NCI-H1048 (cell line): ENCODE measurements at places on chromosomes 2 and 18.

GRCh38 chr2:224031358-224031970 lies 7.6 kb downstream of the SERPINE2 start:
- DNase-seq = no peak

DNA sequence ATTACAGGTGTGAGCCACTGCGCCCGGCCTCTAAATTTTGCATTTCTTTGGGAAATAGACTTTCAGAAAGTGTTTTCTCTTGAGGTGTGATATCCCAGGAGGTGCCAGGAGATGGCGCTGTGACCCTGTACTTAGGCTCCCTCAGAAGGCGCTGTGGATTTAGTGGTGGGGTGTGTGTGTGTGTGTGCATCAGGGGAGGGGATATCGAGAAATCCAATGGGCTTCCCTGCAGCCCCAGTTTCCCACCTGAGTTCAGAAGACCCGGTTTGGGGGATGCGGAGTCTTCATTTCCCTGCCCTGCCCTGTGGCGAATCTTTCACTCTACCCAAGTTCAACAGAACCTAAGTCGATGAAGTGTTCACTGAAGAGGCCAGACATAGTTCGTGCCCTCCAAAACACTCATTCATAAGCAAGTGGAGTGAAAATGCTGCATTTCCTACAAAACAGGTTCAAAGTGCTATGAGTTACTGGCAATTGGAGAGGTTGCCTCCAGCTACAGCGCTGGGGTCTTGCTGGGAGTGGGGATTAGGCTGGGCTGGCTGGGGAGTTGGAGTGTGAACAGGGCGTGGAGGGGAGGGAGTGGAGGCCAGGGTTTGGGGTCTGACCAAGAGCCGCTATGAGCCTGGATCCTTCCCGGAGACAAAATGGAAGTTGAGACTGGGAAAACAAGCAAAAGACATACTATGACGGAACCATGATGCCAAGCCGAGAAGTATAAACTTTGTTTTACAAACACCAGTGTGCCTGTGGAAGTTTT lies 6.5 kb upstream of the WNT6 start:
- DNase-seq = peak; percentile 18

- no peak for DNase-seq
These were observed 125.2 kb downstream of the RTN4 start for GRCh38 chr2:54925022-54925421.

DNA sequence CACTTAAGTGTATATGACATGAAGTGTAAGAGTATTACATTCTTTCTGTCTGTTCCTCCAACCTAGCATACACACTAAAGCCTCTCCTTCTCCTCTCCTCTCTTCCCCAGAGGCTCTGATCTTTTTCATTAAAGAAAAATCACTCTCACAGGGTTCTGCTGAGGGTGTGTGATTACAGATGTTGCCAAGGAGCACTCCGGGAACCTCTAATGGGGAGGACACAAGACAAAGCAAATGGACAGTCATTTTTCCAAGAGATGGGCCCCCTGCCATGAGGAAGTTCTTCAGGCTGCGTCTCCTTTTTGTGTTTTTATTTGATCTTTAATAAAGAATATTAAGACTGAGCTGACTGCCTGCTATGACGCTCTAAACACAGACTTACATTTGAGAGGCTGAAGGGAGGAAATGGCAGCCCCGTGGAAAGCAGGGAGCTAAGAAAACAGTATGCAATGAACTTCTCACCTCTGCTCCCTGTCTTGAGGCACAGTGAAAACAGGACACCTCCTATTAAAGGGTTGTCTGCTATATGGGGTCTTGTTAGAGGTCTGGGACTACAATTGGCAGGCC lies 578.1 kb downstream of the PIK3C3 start:
- DNase-seq = no peak

GRCh38 chr2:128198656-128199055 lies 107.7 kb downstream of the UGGT1 start:
- DNase-seq = no peak

GRCh38 chr18:78612318-78612717 lies 367.3 kb upstream of the SALL3 start:
- DNase-seq = no peak

DNA sequence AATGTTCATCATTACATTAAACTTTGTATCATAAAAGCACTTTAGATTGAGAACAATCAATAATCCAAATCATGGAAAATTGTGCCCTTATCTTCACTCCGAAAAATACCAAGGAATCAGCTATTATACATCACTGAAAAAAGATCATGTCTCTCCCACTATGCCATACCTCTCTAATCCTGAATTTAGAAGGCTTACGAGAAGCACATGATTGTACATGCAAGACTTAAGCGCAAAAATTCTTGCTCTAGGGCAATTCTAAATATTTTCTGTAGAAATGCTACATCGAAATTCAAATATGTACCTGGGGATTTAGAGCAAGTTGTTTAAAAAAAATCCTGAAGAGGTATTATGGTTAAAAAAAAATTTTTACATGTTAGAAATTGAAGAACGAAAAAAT lies 1.3 kb downstream of the CYTIP start:
- DNase-seq = no peak

DNA sequence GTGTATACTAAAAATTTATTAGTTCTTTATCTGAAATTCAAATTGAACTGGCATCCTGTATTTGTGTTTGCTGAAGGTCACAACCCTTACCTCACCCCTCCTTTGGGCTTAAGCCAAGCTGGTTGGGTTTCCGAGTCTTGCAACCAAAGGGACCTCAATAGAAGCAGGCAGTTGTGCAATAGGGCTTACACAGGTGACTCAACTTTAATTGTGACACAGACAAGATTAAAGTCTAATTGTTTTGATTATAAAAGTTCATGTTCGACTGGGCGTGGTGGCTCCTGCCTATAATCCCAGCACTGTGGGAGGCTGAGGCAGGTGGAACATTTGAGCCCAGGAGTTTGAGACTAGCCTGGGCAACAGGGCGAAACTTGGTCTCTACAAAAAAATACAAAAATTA lies 71.5 kb downstream of the RAB31 start:
- no peak for DNase-seq

- no peak for DNase-seq
These were observed 203.9 kb upstream of the PIK3C3 start for GRCh38 chr18:41751161-41751560.

- DNase-seq = no peak
These were observed 118.2 kb upstream of the OTOS start for GRCh38 chr2:240258685-240259084.

DNA sequence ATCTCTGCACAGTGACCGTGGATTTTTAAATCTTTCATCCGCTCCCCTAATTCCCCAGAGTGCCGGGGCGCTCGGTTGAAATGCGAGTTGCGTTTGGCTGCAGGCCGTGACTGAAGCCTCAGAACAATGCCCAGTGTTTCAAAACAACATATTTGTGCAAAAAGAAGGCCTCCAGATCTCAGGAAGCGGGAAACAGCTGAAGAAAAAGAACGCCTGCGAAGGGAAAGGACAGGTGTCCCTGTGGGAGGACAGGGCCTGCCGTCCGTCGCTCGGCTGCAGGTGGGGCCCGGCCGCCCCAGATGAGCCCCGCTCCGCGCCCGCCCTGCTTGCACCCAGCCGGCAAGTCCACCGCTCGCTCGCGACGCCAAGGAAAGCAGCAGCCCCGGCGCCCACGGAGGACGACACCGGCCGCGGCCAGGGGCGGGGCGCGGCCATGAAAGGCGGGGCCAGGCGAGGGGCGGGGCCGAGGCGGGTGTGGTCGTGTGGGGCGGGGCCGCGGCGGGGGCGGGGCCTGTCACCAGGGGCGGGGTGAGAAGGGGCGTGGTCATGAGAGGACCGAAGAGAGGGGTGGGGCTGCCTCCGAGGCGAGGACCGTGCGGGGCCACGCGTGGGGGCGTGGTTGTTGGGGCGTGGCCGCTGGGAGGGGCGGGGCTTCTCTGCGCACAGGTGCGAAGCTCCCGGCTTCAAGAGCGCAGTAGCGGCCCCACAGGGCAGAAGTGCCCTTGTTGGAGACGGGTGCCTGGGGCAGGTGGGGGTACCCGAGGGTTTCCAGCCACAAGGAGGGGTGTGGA lies 17.6 kb upstream of the BOK start:
- DNase-seq = peak; percentile 51

DNA sequence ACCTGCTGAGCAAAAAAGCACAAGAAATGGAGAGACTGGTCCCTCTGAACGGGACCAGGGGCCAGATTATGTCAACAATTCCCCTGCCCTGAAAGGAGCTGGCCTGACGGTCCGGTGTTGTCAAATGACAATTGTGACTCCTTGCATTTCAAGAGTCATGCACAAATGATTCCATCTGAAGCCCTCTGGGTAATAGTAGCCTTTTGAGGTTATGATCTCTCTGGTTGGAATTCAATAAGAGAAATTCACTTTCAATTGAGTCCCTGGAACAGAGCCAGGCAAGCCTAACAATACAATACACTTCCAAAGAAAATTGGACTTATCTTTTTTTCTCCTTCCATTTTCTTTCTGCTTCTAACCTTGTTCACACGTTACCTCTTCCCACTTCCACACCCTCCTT lies 116.9 kb downstream of the C1D start:
- DNase-seq = no peak

- DNase-seq = no peak
These were observed 108.6 kb downstream of the OTX1 start for GRCh38 chr2:63159262-63159661.

DNA sequence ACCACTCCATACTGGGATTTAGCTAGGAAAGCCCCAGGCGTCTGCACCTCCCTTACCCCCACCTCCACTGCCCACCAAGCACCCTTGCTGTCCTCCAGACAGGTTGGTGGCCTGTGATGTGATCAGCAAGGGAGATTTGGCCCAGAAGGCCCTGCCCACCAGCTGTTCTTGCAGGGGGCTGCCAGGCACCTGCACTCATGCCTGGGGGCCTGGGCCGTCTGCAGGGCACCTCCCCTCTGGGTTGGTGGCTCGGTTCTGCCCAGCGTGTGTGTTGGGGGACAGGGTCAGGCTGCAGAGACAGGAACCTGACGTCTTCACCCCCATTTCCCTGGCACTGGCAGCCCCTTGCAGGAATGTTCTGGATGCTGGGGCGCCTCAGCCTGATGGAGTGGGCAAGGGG lies 5.8 kb downstream of the DNMT3A start:
- DNase-seq = no peak

DNA sequence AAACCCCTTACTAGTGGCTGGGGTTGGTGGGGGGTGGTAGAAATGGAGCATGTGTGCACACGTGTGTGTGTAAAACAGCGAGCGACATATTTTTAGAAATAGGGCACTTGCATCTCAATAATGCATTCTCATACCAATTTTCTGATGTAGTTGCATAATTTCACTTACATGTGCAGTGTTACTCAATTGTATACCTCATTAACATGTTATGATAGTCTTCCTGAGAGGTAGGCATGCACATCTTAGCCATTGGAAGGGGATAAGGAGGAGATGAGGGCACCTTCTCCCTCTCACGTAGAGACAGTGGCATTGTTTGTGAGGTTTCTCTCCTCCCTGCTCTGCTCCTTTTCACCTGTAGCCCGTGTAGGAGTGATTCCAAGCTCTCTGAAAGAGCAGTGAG lies 44.6 kb upstream of the RND3 start:
- DNase-seq = no peak

GRCh38 chr2:8229546-8229986 lies 452.3 kb upstream of the ID2 start:
- DNase-seq = no peak

DNA sequence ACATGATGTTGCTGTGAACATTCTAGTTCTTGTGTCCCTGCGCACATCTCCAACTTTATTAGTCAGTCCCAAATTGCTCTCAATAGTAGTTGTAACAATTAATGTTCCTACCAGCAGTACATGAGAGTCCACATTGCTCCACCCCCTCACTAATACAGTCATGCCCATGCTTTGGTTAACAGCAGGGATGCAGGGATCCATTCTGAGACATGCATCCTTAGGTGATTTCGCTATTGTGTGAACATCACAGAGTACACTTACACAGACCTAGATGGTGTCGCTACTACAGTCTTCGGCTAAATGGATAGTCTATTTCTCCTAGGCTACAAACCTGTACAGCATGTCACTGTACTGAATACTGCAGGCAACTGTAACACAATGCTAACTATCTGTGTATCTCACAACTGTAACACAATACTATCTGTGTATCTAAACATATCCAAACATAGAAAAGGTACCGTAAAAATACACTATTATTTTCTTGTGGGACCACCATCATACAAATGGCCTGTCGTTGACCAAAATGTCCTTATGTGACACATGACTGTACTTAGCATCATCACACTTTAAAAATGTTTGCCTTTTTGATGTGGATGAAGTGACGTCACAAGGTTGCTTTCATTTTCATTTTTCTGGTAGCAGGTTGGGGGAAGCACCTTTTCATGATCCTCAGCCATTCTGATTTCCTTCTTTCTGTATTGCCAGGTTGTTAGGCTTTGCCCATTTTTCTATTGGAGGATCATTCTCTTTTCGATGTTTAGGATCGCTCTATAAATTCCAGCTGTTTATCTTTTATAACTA lies 82.9 kb upstream of the RNF152 start:
- DNase-seq = no peak

GRCh38 chr18:22226801-22227200 lies 57.4 kb downstream of the GATA6 start:
- DNase-seq = no peak

GRCh38 chr18:75659535-75660023 lies 232.1 kb upstream of the SMIM21 start:
- DNase-seq = no peak

GRCh38 chr2:240819126-240819857 lies 727 bp downstream of the KIF1A start:
- no peak for DNase-seq

- DNase-seq = no peak
These were observed 1.4 kb upstream of the LAPTM4A start for GRCh38 chr2:20052861-20053281.

GRCh38 chr2:88885679-88886416 lies 194.4 kb downstream of the RPIA start:
- DNase-seq = no peak

- no peak for DNase-seq
These were observed 336.9 kb upstream of the CDH20 start for GRCh38 chr18:60996326-60996725.

GRCh38 chr2:28178946-28179345 lies 213.7 kb upstream of the FOSL2 start:
- DNase-seq = no peak

GRCh38 chr2:13474538-13474937 lies 757.8 kb downstream of the TRIB2 start:
- no peak for DNase-seq

GRCh38 chr2:234739061-234739460 lies 212.8 kb upstream of the SH3BP4 start:
- DNase-seq = no peak

DNA sequence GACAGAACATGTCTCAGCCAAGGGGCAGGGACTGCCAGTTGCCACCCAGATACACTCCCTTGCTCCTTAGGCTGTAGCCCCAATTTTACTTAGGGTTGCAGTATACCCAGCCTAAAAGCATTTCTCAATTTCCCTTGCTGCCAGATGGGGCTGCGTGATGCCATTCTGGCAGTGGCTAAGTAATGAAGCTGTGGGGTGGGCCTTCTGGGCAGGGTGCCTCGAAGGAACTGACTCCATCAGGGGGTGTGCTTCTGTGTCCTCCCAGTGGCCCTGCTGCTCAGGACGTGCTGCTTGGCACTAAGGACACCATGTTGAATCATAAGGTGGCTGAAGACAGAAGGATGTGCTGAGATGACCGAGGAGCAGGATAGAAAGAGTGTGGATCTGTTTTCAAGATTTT lies 74.2 kb downstream of the VWA3B start:
- no peak for DNase-seq

GRCh38 chr2:218540015-218540414 lies 28.1 kb downstream of the USP37 start:
- no peak for DNase-seq

GRCh38 chr2:208373460-208374089 lies 33.0 kb upstream of the PTH2R start:
- peak; percentile 9 for DNase-seq

GRCh38 chr2:63926815-63927214 lies 85.1 kb downstream of the UGP2 start:
- DNase-seq = no peak
